ENCODE measurements at places on chromosomes 7 and 10. TPM values are rescaled to one million over a fixed set of nuclear protein-coding genes. Genes with fewer than 3 reads are reported as not detected.

PLXDC2 gene
- polyA plus RNA-seq = 9.6 TPM

VSIR gene
- polyA plus RNA-seq = 274 TPM

CYP17A1 gene
- 0.12 TPM for polyA plus RNA-seq

LAMB4 gene
- not detected for polyA plus RNA-seq

GRID2IP gene
- polyA plus RNA-seq = not detected

EN2 gene
- polyA plus RNA-seq = not detected

CRHR2 gene
- polyA plus RNA-seq = not detected

MYO1G gene
- 139 TPM for polyA plus RNA-seq

MYOZ1 gene
- not detected for polyA plus RNA-seq

HGF gene
- polyA plus RNA-seq = not detected

DNA sequence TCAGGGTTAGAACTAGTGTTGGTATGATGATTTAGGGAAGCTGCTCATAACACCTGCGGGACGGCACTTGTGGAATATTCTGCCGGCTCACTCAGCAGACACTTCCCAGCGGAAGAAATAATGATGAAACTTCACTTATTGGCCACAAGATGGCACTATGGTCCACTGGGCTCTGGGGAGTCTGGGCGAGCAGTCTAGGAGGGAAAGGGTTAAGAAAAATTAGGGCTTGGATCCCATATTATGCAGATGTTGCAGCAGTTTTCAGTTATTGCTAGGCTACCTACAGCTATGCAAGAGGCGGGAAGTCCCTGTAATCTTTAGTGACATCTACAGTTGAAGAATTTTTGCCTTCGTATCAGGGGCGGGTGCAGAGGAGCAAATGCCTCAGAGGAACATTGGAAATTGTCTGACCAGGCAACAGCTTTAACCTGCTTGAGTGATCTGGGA is 238.7 kb upstream of the PRSS58 start:
- H3K4me3 ChIP-seq = no peak overlapping the region
- peaks cover 6% of the 10 kb centered on the region for H3K27me3 ChIP-seq
- no peak overlapping the region for H3K27ac ChIP-seq

- no peaks in the 10 kb centered on the region for H3K36me3 ChIP-seq
- no peaks in the 10 kb centered on the region for H3K4me1 ChIP-seq
- H3K27ac ChIP-seq = no peak overlapping the region
- H3K4me3 ChIP-seq = no peak overlapping the region
- DNase-seq = no peak
Observed at GRCh38 chr10:86304436-86304835, 62.2 kb downstream of the GRID1 start.

DNA sequence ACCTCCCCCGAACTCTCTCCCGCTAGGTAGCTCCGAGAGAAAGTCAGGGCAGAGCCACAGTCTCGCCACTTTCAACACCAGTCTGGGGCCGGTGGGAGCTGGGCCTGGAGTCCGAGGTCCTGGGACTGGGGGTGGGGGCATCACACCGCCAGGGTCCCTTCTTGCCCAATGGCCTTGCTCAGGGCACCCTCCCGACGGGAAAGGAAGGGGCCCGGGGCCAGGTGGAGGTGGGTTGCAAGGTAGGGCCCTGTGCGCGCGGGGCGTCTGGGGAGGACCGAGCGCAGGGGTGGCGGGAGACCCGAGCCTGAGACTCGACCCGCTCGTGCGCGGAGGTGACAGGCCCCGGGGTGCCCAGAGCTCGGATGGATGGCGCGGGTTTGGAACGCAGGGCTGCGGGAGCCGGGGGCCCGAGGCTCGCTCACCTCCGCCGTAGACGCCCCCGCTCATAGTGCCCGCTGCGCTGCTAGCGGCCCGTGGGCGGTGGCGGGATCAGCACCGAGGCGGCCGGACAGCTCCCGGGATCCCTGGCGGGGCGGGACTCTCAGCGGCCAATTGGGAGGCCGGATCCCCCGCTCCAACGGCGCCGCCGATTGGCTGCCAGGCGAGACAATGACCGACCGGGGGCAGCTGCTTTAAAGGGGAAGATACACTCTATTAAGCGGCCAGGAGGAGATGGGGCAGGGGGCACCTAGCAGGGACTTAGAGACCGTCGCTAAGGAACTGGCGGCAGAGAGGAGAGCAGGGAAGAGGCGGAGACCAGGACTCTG is at the start of gene ACTL6B:
Gene ACTL6B (minus strand): TSS at position 541 of the 767 bp plus-strand sequence. CDS start 94 bp downstream, at position 447.
- H3K4me1 ChIP-seq = no peaks in the 10 kb centered on the region
- DNase-seq = peak; percentile 58
- H3K27ac ChIP-seq = no peak within 1 kb of the TSS
- peaks cover 11% of the 10 kb centered on the region for H3K27me3 ChIP-seq
- no peak within 1 kb of the TSS for H3K4me3 ChIP-seq
- no peaks in the 10 kb centered on the region for H3K36me3 ChIP-seq

GRCh38 chr7:36763132-36763816 is 39.0 kb upstream of the AOAH start:
- peaks cover 4% of the 10 kb centered on the region for H3K27me3 ChIP-seq
- no peaks in the 10 kb centered on the region for H3K36me3 ChIP-seq
- H3K4me3 ChIP-seq = no peak overlapping the region
- DNase-seq = no peak

DNA sequence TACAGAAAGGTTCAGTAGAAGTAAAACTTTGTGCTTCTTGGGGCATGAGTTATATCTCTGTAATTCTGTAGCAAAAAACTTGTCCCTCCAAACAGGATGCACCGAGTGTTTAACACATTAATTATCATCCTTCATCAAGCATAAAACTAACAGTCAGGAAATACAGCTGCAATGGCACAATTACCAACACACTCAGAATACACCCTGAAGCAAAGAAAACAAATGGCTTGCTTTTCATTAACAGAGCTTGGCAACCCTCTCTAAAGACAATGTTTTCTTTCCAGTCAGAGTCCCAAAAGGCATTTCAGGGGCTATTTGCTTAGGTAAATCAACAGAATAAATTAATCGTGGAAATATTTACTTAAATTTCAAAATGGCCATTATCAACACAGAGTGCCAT is 107.7 kb downstream of the ICA1 start:
- peaks cover 11% of the 10 kb centered on the region for H3K27me3 ChIP-seq
- peak overlapping the region; percentile 46 for H3K4me3 ChIP-seq
- H3K27ac ChIP-seq = no peak overlapping the region
- DNase-seq = no peak
- H3K36me3 ChIP-seq = no peaks in the 10 kb centered on the region
- peaks cover 56% of the 10 kb centered on the region for H3K4me1 ChIP-seq

- no peaks in the 10 kb centered on the region for H3K36me3 ChIP-seq
- no peaks in the 10 kb centered on the region for H3K4me1 ChIP-seq
- no peak for DNase-seq
- no peak overlapping the region for H3K27ac ChIP-seq
Observed at GRCh38 chr7:113796557-113796956, 122.3 kb downstream of the PPP1R3A start.

- DNase-seq = no peak
- peaks cover 5% of the 10 kb centered on the region for H3K36me3 ChIP-seq
- peaks cover 7% of the 10 kb centered on the region for H3K27me3 ChIP-seq
- H3K27ac ChIP-seq = peak overlapping the region; percentile 91
- H3K4me3 ChIP-seq = peak overlapping the region; percentile 93
Observed at GRCh38 chr10:97332591-97333350, 1.8 kb downstream of the FRAT2 start.

- H3K27ac ChIP-seq = no peak overlapping the region
- peaks cover 3% of the 10 kb centered on the region for H3K27me3 ChIP-seq
- DNase-seq = no peak
- H3K4me3 ChIP-seq = no peak overlapping the region
- no peaks in the 10 kb centered on the region for H3K36me3 ChIP-seq
- H3K4me1 ChIP-seq = no peaks in the 10 kb centered on the region
Observed at GRCh38 chr7:111103678-111104274, 12.8 kb downstream of the LRRN3 start.

DNA sequence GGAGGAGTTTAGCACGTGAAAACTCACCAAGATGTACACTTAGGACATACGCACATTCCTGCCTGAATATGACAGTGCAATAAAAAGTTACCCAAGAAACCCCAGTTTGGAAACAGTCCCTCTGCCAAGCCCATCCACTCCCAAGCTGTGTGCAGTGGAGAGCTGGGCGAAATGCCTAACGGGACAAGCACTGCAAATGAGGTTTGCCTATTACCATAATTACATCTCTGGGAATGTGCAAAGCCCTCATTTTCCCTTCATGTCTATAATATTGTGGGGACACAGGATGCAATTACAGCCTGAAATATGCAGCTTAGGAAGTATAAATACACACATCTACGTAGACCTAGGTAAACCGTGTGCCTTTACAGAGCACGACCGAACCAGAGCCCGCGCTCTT is 117.5 kb downstream of the PLXNA4 start:
- no peak for DNase-seq
- no peaks in the 10 kb centered on the region for H3K27me3 ChIP-seq
- peaks cover 66% of the 10 kb centered on the region for H3K4me1 ChIP-seq

- H3K4me1 ChIP-seq = no peaks in the 10 kb centered on the region
- DNase-seq = no peak
- no peak overlapping the region for H3K27ac ChIP-seq
- H3K27me3 ChIP-seq = peaks cover 3% of the 10 kb centered on the region
Observed at GRCh38 chr10:123569436-123570035, 96.6 kb upstream of the GPR26 start.

- H3K27me3 ChIP-seq = peaks cover 15% of the 10 kb centered on the region
- peak; percentile 19 for DNase-seq
- no peak overlapping the region for H3K27ac ChIP-seq
- H3K36me3 ChIP-seq = no peaks in the 10 kb centered on the region
- H3K4me1 ChIP-seq = peaks cover 9% of the 10 kb centered on the region
- H3K4me3 ChIP-seq = peak overlapping the region; percentile 78
Observed at GRCh38 chr10:86400705-86401587, 34.4 kb upstream of the GRID1 start.

DNA sequence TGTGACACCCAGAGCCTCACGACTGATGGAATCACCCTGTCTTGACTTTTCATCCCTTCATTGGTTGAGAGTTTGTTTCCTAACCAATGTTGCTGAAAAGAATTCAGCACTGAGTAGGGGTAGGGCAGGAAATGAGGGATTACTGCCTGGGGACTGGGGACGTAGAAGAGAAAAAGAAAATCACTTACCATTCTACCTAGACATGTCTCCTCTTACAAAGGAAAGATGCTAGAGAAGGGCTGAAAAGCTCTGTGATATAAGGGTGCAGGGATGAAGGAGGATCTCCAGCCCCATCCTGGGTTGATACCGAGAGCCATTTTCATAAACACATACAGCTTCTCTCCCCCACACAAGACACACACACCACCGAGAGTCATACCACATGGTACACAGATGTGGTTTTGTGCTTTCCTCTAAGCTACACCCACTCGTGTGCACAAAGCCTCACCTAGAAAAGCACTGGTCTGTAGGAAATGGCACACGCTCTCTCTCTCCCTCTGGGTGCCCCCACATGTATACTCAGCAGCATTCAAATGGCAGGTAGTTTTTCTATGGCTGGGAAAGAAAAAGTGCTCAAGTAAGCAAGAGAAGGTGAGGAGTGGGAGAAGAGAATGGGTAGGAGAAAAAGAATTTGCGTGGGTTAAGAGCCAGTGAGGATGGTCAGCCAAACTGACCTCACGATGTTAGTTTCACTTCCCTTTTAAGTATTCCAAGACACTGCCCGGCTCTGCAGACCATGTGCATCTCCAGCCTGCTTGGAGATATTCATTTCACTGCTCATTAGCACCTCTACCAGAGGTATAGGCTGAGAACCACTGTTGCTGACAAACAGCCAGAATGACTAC is 85.8 kb downstream of the CALD1 start:
- H3K4me3 ChIP-seq = peak overlapping the region; percentile 15
- peaks cover 13% of the 10 kb centered on the region for H3K4me1 ChIP-seq
- H3K27me3 ChIP-seq = peaks cover 2% of the 10 kb centered on the region
- DNase-seq = no peak
- no peaks in the 10 kb centered on the region for H3K36me3 ChIP-seq

DNA sequence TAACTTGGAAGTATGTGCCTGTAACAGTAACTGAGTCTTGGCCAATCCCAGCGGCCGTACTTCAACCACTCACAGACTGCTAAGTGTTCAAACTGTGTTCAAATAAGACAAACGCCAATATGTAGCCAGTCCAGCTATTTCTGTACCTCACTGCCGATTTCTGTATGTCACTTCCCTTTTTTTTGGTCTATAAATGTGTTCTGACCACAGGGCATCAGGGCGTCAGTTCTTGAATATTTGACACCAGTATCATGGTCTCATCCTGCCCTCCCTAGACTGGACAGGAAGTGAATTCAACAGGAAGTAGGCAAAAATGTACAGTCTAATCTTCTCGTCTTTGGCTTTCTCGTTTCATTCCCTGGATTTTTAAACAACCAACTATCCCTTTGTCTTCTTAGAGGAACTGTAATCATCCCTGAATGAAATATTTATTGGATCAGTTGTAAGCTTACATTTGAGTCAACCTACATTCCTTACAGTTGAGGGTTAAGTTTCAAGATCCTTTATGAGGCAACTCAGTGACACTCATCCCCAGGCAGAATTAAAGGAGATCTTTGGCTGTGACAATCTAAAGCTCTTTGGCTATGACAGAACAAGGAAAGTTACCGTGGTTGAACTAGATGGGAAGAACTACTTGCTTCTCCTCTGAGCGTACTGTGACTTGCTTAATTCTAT is 232.7 kb downstream of the NSUN6 start:
- H3K27me3 ChIP-seq = peaks cover 9% of the 10 kb centered on the region
- no peaks in the 10 kb centered on the region for H3K4me1 ChIP-seq
- H3K4me3 ChIP-seq = no peak overlapping the region
- H3K36me3 ChIP-seq = no peaks in the 10 kb centered on the region

GRCh38 chr7:150439967-150440366 is 10.5 kb upstream of the GIMAP8 start:
- H3K27ac ChIP-seq = no peak overlapping the region
- no peaks in the 10 kb centered on the region for H3K27me3 ChIP-seq
- peaks cover 12% of the 10 kb centered on the region for H3K36me3 ChIP-seq
- DNase-seq = no peak

DNA sequence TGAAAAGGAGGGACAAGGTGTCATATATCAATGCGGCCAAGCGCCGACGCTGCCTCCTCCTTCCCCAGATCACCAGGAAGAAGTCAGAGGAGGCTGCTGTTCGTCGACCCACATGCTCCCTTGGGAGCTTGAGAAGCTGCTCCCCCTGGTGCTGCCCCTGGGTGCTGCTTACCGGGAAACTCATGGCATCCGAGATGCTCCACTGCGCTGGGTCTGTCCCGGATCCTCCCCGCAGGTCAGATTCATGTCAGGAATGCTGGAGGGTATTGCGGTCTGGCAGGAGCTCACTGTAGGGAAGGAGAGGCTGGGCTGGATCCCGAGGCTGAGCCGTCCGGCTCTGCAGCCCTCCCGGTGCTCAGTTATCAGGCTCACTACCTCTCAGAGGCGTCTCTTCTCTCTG is 123.7 kb upstream of the FAM20C start:
- no peaks in the 10 kb centered on the region for H3K36me3 ChIP-seq
- no peak for DNase-seq
- H3K4me3 ChIP-seq = no peak overlapping the region
- no peaks in the 10 kb centered on the region for H3K4me1 ChIP-seq

- H3K36me3 ChIP-seq = peaks cover 8% of the 10 kb centered on the region
- H3K27ac ChIP-seq = peak overlapping the region; percentile 49
- H3K27me3 ChIP-seq = no peaks in the 10 kb centered on the region
- peaks cover 13% of the 10 kb centered on the region for H3K4me1 ChIP-seq
- H3K4me3 ChIP-seq = no peak overlapping the region
Observed at GRCh38 chr10:49166484-49167400, 21.4 kb downstream of the TMEM273 start.
